ENCODE measurements at places on chromosomes 1 and 21. TPM values are rescaled to one million over a fixed set of nuclear protein-coding genes. Genes with fewer than 3 reads are reported as not detected.

The FCER1A gene
- not detected for total RNA-seq

The C4BPA gene
- 1.1 TPM for total RNA-seq

- DNase-seq, result no peak
Measured at GRCh38 chr1:7263021-7263960, 478.0 kb downstream of the CAMTA1 start.

The ARHGEF16 gene
- 124 TPM for total RNA-seq

GRCh38 chr1:208025031-208025430 is 114.1 kb upstream of the CD34 start:
- DNase-seq, result no peak
